Activated T-helper 17 cell treated with anti-CD3 and anti-CD28 coated beads, Interleukin-2, amount 50 U/mL, for 72 hours (primary cell): ENCODE measurements at places on chromosomes 12 and 14. TPM values are rescaled to one million over a fixed set of nuclear protein-coding genes. Genes with fewer than 3 reads are reported as not detected.

The TPH2 gene
- not detected for total RNA-seq

The PRPH gene
- total RNA-seq = not detected

The PLEKHD1 gene
- total RNA-seq = 0.19 TPM

The PIK3C2G gene
- total RNA-seq = not detected

The CHURC1 gene
- total RNA-seq = 56.0 TPM

The LBHD2 gene
- not detected for total RNA-seq

GRCh38 chr12:20451761-20452160 is 83.4 kb downstream of the PDE3A start:
- ATAC-seq = no peak

- ATAC-seq = no peak
Measured at GRCh38 chr14:59588101-59588500, 11.5 kb upstream of the CCDC175 start.

- no peak for ATAC-seq
Measured at GRCh38 chr12:56385873-56386272, 23.2 kb upstream of the APOF start.

DNA sequence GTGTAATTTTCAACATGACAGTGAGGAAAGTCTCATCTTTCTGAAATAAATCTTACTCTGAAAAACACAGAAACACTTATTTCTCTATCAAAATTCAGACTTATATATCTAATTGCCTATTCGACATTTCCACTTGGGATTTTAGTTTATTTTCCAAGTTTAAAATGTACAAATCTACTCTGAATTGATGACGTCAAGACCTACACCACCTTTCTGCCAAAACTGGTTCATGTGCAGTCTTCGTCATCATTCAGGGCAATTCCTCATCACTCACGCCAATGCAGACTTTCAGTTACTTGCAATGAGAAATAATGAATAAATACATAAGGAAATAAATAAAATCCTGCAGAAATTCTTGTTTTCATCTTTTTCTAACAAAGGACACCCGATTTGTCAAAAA is 843.8 kb downstream of the C12orf50 start:
- no peak for ATAC-seq

- ATAC-seq = no peak
Measured at GRCh38 chr14:77018785-77019184, 9.7 kb downstream of the IRF2BPL start.

DNA sequence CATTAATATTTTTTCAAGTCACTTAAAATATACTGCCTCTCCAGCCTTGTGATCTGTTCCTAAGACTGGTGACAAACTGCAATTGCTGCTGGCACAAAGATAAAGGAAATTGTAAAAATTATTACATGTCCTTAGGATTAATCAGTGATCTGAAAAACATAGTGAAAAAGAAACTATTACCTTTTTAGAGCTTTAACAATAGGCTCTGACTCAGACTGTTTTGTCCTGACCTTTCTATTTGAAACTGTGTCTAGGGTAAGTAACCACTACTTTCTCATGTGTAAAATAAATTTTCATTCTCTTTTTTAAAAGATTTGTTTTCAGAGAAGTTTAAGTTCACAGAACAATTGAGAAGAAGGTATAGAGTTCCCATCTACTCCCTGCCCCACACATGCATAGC is 80.4 kb upstream of the CLEC14A start:
- ATAC-seq = no peak

DNA sequence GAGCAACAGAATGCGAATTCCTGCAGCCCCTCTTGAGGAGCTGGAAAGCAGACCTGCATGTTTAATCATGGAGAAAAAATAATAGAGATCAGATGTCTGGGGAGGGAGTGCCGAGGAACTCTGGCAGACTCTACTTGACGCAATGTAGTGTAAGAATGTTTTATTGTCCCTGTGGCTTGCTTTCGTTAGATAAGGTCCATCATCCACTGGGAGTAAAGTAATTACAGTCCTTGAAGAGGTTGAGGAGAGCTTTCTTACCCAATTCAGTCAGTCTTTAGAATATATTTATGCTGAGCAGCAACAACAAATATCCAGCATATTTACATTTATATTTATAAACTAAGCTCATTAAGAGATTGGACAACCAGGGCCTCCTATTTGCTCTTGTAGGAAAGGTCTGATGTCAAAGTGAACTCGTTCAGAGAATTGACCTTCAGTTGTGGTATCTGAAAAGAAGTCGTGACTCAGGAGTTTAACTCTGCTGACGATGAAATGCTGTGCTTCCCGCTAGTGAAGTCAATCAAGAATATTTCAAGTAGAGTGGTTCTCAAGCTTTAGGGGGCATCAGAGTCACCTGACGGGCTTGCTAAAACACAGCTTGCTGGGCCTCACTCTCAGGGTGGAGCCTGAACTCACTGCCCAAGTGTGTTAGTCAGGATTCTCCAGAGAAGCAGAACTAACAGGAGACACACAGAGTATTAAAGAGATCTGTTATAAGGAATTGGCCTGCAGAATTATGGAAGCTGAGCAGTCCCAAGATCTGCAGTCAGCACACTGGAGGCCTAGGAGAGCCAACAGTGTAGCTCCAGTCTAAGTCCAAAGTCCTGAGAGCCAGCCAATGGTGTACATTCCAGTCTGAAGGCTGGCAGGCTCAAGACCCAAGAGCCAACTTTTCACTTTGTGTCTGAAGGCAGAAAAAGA is 139.3 kb upstream of the LMNTD1 start:
- no peak for ATAC-seq

DNA sequence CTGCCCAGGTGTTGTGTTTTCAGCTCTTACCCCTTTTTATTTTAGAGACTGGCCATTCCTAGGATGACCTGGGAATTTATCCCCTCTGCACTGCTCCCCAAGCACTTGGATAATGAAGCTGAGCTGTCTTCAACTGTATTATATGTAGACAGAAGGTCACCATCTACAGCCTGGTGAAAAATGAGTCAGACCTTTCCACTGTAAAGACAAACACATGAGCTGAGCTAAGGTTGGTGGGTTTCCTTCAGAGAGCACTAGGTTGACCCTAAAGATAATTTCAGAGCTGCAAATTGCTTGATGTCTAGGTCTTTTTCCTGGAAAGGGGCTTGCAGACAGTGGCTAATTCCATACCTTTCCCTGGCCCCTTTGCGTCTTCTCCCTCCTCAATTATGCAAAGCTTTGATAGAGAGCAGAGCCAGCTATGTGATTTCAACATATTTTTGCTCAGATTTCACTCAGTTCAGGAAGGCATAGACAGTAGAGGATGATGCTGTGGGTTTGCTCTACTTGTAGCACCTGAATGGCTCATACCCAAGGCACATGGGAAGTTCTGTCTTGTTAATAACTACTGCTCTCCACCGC is 9.2 kb upstream of the IKZF4 start:
- no peak for ATAC-seq

DNA sequence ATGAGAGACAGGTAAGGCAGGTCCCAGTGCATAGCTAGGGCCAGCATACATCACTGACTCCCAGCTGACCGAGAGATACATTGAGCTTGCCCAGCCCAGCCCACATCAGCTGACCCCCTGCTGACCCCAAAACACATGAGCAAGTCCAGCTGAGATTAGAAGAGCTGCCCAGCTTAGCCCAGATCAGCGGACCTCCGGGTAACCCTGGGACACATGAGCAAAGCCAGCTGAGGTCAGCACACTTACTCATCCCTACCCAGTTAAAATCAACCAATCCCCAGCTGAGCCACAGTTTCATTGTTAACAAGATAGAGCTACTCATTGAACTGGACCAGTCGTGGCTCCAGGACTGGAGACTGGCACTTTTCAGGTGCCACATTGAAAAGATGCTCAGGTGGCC is 21.8 kb upstream of the FBXO34 start:
- no peak for ATAC-seq

DNA sequence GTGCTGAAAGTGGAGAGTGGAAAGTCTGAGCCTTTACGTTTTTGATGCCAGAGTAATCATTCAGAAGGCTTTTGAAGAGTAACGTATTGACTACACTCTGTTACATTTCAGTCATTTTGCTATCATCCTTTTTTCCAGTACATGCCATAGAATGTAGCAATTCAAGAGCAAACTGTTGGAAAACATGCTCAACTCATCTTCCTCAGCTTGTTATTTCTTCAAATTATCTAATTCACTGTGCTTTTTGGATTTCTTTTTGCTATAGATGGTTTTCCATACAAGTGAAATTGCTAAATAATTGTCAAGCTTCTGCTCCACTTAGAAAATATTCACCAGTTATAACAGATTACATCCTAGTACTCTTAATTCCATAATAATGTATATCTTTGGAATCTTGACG is 129.9 kb upstream of the CLEC14A start:
- ATAC-seq = no peak

DNA sequence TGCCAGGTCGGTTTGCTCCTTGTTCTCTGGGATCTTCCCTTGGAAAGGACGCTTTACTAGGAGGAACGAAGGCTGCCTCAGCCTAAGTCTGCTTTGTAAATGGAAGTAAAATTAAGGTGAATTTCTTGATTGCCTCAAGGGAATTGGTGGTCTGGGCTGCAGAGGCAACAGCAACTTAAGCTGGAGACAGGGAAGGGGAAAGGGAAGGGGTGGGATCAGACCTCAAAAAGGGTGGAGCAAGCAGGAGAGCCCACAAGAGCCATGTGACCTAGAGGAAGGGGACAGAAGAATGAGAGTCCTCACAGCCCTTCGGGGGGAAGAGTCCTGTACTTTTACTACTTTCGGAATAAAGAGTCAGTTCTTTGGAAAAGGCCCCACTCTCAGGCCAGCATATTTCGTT is 147.9 kb downstream of the PPM1H start:
- ATAC-seq = no peak

GRCh38 chr12:120902846-120903411 is 1.2 kb downstream of the SPPL3 start:
- no peak for ATAC-seq

- ATAC-seq = no peak
Measured at GRCh38 chr14:73253721-73254120, 16.4 kb downstream of the PAPLN start.

DNA sequence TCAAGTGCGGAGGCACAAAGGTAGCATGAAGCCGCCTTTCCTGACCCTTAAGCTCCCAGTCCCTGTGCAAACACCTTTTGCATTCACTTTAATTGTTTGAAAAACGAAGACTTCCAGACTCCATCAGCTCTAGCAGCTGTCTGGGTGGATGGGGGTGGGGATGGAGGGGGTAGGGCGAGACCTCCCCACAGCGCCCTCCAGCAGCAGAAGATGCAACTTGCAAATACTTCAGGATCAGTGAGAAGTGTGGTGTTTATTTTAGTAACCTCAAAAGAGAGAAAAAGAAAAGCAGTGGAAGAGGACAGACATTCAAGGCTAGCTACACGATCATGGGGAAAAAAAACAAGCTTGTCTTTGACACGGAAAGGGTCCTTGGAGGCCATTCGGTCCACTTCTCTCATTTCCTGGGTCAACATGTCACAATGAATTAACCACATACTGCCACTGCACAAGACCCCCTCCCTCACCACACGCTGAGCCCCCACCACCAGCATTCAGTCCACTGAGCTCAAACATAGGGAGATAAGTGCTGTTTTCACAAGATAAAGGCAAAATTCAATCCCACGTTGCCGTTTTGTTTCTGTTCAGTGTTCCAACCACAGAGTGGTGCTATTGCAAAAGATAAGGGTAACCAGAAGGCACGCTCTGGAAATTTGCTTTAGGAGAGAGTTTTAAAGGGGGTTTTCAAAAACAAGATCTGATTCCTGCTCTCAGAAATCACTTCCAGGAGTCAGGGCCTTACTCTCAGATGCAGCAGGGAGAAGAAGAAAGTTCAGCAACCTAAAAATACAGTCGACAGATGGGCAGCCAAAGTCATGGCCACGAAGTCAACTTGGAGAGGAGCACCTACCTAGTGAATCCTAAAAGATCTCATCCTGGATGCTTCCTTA is 3.3 kb upstream of the NTF3 start:
- ATAC-seq = no peak

GRCh38 chr12:100913872-100914592 is 119.5 kb downstream of the ANO4 start:
- ATAC-seq = no peak

DNA sequence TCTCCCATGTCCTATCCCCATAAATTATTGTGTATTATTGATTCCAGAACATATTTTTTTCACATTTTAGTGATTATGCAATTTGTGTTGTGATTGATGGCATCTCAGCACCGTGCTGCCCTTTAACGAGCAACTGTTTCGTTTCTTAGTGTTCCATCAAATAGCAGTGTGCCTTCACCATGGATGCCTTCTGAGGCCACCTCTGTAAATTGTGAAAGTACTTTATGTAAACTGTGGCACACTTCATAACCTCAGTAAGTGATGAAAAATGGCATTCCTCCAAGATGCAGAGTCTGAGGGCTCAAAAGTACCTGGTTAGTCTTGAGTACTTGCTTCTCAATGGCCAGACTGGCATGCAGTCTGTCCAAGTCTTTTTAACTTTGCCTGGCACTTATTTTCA is 8.2 kb downstream of the CHST11 start:
- no peak for ATAC-seq

- ATAC-seq = peak; percentile 16
Measured at GRCh38 chr12:109020796-109021380, at the start of gene SVOP. SVOP (minus strand) TSS chr12:109021068; CDS start chr12:109020868, 200 bp downstream.

DNA sequence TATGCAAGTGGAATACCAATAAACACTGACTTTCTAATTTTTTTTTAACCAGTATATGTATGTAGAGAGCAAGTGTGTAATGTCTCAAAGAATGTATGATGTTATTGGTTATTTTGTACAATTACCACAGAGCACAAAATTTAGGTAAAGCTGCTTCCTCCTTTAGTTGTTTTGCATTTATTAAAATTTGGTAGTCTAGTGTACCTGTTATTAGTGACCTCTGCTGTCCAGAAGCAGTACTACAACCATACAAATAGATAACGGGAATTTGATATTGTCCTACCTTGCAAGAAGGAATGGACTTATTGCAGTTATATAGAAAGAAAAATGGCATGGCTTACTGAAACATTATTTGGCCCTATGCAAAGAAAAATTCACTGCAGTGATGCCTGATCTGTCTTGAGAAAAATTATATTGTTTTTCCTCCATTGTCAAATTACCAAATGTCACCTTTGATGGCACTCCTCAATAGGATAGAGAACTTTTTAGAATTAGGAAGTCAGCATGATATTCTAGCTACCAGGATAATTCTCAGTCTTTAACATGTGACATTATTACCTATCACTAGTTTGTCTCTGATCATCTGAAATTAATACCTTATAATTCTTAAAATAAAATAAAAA is 153.9 kb upstream of the RMST start:
- no peak for ATAC-seq

GRCh38 chr14:55512421-55512820 is 67.6 kb upstream of the KTN1 start:
- ATAC-seq = no peak

DNA sequence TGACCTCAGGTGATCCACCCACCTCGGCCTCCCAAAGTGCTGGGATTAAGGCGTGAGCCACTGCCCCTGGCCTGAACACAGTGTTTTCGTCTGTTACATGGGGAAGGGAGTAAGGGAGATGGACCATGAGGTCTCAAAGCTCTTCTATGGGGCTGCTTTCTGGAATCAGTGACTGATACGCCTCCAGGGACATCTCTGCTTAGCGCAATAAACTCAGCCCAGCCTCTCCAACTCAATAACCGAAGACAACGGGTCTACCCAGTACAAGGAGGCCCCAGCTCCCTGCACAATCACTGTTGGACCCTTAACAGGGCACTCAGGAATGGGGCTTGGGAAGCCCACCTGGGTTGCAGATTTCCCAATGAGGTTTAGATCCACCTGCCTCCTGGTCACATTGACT is 42.6 kb upstream of the CHGA start:
- ATAC-seq = no peak

GRCh38 chr12:6187948-6188793 is 12.0 kb upstream of the CD9 start:
- no peak for ATAC-seq
